Coronary artery (tissue), 2 donors: ENCODE measurements at places on chromosomes 7 and 10.

DNA sequence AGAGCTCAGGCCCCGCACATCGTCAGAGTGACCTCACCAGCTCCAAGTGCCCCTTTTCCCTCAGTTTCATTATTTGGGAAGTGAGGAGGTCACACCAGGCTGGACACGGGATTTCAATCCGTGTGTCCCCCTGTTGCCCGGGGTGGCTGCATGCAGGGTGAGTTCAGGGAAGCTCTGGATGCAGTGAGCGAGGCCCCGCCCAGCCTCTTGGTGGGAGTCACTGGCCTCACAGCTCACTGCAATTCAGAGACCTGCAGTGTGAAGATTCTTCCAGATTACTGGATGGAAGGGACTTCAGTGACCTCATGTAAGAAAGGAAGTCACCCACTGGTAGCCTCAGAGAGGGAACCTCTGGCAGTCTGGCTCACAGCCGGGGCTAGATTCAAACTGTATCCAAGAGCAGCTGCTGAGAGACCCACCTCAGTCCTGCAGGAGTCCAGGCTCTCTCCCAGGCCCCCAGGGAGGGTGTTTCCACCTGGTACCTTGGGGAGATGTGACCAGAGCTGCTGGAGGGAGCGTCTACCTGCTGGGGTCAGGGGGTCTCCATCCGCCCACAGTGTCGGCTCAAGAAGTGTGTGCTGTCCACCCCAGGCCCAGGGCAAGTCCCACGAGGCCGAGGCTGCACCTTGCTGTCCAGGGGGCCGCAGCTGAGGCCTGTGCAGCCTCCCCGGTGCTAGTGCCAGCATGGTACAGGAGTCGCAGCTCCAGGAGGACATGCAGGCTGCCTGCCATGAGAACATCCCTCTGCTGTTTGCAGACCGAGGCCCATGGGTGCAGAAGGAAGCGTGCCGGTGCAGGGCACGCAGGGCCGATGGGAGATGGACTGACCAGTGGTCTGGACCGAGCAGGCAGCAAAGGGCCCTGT is 54.4 kb downstream of the MGMT start:
- no peak for DNase-seq

GRCh38 chr10:132938472-132939339 is 3.7 kb downstream of the CFAP46 start:
- no peak for DNase-seq

DNA sequence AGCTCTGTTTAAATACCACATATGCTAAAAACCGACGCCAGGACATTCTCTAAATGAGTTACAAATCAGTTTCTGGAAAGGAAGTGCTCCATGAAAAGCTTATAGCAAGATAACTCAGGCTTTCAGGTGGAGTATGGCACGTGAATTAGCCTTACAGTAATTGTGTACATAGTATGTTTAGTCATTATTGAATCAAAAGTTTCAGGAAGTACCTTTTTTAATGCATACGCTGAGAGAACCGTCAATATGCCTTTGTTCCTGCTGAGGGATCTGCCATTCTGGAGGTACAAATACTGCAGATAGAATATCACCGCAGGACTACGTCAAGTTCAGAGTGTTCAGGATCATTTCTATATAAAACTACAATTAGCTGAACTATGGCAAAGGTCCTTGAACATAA is 45.7 kb downstream of the ANKMY2 start:
- no peak for DNase-seq

GRCh38 chr7:30805931-30806330 is 34.7 kb downstream of the MINDY4 start:
- no peak for DNase-seq

- DNase-seq, result peak; percentile 61
Measured at GRCh38 chr7:47423196-47423595, 158.7 kb downstream of the TNS3 start.

- no peak for DNase-seq
Measured at GRCh38 chr10:75772153-75772887, 340.9 kb downstream of the LRMDA start.

- no peak for DNase-seq
Measured at GRCh38 chr7:20395104-20395503, 64.4 kb downstream of the ITGB8 start.

DNA sequence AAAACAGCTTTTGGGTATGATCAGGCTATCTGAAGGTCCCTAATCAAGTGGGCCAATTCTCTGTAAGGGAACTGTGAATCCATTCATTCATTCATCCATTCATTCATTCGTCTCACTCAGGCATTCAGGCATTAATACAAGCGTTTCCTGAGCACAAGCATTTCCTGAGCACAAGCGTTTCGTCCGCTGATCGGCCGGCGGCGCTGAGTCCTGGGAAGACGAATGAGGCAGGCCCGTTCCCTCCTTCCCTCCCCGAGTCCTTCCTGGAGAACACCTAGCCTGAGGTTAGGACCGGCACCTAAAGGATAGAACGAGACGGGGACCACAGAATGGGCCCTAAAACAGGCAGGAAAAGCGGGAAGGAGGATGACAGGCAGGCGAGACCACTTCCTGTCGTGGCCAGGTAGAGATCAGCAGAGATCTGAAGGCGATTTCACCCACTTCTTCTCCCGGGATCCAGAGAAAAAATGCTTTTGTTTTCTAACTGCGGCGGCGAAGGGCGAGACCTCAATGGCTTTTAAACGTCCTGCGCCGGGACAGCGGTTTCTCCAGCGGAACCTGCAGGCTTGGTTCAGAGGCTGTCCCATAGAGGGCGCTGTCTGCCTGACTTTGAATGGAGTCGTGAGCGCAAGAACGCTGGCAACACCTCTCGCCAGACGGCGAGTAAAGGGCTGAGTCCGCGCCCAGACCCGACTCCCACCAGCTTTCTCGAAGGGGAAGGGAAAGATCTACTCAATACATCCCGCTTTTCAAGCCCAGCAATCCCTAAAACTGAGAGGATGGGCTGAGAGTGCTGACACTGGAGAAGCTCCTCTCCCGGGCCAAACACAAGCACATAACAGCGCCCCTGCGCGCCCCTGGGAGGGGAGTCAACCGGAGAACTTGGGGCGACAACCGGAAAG is 2.9 kb upstream of the HMX3 start:
- no peak for DNase-seq

GRCh38 chr7:31748084-31748483 is 61.1 kb downstream of the PPP1R17 start:
- DNase-seq, result no peak

DNA sequence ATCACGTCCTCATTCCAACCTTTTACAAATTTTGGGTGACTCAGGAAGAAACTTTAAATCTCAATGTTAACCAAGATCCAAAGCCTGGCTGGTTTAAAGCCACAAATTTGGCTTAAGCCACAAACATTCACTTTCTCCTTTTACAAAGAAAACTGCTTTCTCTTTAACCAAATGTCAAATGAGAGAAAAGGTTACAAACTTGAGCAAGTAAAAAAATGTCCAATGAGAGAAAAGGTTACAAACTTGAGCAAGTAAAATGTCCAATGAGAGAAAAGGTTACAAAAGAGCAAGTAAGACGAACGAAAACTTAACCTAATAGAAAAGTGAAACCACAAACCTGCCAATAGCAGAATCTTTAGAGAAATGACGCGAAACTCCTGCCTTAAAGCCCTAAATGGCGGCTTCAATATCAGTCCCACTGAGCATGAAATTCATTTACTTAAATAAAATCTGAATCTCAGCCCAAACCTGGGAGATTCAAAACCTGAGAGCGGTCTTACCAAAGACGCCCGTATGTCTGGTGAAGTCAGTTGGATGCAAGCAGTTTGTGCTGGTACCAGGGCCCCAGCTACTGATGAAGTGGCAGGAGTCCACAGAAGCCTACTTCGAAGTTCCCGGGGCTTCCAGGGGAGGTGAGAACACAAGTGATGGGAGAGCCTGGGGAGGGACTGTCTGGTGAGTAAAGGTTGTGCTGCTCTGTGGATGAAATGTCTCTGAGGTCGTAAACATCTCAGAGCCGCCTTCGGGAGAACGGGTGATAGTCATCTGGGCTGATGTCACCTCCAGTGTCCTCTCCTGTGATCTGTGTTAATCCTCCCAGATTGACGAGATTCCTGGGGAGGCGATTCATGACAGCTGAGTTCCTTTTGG is 74.6 kb downstream of the PAXIP1 start:
- no peak for DNase-seq

DNA sequence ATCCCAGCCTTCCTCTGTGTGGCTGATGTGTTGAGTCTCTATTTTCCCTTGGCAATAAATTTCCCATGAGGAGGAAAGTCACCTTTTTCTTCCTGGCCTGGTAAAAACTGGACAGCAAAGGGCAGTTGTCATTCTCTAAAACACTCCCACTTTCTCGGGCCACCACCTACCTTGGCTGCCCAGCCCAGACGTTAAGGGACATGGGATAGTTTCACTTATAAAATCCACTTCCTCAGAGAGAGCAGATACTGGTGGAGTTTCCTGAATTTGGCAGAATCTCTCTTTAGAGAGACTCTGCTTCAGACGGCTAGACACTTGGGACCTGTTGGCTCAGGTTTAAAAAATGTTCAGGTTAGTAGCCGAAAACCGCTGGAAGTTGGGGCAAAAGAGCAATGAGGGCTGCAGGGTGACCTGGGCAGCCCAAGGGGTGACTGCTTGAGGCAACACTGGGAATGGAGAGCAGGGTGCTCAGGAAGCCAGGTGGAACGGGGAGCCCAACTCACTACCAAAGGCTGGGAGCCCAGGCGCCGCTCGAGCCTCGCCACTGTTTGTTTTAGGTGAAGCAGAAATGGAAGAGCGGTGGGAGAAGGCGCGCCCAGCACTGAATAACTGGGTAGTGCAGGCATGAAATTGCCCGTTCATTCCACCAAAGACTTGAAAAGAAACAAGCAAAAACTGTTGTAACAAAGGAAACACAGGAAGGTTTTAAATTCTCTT is 186.1 kb downstream of the TRIL start:
- no peak for DNase-seq

DNA sequence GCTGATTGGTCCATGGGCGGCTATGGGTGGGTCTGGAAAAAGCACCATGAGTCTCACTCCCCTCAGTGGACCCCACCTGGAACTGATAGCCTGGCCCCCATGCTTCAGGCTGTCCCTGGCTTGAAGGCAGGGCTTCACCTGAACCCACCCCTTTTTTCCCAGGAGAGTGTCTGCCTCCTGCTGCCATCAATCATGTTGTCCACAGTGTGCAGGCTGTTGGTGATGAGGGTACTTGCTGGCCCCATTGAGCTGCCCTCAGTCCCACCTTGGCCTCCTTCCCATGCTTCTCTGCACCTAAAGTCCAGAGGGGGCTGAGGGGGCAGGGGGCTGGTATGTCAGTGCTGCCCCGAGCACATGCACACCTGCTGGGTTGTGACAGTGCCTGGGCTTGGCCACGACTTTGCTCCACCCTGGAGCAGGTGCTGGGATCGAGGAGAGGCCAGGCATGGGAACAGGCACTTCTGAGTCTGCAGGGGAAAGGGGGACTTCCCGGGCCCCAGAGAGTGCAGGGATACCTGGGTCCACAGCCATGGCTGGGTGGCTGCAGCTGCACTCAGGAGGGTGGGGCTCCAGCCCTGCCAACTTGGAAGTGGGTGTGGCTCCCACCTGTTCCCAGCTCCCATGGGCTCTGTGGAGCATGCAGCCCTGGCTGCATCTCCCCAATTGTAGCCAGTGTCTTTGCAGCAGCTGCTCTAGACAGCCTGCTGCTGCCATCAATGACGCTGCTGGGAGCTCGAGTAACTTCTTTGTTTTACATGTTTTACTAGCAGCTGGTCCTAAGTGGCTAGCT is 56.9 kb downstream of the ADK start:
- no peak for DNase-seq

DNA sequence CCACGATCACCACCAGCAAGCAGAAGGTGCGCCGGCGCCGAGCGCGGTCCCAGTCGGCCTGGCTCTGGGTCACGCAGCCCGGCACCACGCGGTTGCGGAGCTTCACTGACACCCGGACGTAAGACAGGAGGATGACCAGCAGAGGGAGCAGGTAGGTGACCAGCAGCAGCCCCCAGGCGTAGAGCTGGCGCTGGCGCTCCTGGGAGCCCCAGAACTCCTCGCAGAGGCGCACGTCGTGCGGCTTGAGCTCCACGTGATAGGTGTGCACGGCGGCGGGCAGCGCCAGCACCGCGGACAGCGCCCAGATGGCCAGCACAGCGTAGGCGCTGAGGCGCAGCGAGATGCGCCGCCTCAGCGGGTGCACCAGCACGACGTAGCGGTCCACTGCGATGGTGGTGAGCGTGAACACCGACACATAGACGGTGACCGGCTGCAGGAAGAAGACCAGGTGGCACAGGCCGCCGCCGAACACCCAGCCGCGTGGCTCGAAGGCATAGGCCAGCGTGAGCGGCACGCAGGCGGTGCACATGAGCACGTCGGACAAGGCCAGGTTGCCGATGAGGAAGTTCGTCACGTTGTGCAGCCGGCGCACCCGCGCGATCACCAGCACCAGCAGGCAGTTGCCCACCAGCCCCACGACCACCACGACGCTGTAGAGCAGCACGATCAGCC is 920 bp downstream of the PRLHR start:
- DNase-seq, result no peak

DNA sequence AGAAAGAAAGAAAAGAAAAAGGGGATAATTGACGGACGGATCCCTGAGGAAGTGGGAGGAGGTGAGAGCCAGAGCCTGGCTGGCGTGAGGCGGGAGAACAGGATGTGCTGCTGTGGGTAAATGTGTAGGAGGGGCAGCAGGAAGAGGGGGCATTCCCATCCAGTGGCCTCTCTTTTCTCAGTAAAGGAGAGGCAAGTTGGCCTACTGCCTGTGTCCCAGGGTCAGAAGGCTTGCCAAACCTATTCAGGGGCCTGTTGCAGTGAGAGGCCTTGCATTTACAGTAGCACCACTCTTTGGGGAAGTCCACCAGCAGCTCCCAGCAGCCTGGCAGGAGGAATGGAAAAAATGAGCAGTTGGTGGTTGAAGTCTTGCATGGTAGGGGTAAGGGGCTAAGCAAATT is 26.6 kb upstream of the ASCC1 start:
- peak; percentile 91 for DNase-seq
